ENCODE measurements at places on chromosomes 11 and 22. TPM values are rescaled to one million over a fixed set of nuclear protein-coding genes. Genes with fewer than 3 reads are reported as not detected.
A peak's percentile ranks its signal among the peaks of the same experiment; 100 is the strongest.

DNA sequence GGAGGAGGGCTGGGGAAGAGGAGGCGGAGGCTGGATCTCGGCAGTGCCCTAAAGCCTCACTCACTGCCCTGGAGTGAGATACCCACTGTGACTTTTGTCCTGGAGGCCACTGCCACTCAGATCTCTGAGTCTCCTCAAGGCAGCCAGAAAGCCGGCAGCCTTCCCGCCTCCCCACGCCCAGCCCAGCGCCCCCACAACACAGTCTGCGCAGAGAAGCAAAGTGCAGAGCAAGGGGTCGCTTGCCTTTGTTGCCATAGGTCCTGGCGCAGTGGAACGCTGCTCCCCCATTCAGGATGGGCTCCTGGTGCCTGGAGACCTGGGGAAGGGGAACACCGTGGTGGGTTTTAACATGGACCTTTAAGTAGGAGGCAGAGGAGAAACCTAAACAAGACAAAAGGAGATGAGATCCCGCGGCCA, 17.6 kb downstream of the PATZ1 start:
- peaks cover 11% of the 10 kb centered on the region for H3K36me3 ChIP-seq
- peaks cover 13% of the 10 kb centered on the region for H3K4me1 ChIP-seq
- H3K4me3 ChIP-seq, result no peak overlapping the region
- no peaks in the 10 kb centered on the region for H3K27me3 ChIP-seq

DNA sequence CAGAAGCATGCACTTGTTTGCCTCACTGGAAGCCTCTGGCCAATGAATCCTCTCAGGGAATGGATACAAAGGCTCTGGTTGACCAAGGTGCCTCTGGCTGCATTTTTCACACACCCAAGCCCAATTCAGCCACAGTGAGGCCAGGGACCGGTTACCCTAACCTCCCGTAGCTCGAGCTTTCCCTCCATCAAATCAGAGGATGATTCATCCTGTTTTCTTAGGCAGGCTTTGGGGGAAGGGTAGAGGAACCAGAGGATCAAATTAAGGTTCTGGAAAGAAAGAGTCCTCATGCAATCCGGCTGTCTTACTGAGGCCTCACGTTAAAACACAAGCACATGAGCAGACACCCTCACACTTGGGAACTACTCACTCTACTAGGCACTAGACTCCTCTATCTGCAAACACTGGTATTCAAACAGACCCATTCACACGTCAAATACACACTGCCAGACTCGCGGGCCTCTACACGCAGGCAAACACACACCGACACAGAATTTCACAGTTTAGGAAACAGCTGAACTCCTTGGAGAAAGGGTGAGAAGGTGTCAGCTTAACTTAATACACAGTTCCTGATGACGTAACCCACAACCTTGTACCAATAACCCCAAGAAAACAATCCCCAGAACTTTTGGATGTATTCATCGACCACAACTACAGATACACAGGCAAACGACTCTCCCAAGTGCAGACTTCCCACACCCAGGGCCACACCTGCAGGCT, 12.4 kb downstream of the NRXN2 start:
- H3K36me3 ChIP-seq, result no peaks in the 10 kb centered on the region
- no peak overlapping the region for H3K4me3 ChIP-seq
- peaks cover 70% of the 10 kb centered on the region for H3K27me3 ChIP-seq
- peaks cover 18% of the 10 kb centered on the region for H3K4me1 ChIP-seq
- no peak overlapping the region for H3K27ac ChIP-seq

The ZP1 gene
- not detected for polyA plus RNA-seq

DNA sequence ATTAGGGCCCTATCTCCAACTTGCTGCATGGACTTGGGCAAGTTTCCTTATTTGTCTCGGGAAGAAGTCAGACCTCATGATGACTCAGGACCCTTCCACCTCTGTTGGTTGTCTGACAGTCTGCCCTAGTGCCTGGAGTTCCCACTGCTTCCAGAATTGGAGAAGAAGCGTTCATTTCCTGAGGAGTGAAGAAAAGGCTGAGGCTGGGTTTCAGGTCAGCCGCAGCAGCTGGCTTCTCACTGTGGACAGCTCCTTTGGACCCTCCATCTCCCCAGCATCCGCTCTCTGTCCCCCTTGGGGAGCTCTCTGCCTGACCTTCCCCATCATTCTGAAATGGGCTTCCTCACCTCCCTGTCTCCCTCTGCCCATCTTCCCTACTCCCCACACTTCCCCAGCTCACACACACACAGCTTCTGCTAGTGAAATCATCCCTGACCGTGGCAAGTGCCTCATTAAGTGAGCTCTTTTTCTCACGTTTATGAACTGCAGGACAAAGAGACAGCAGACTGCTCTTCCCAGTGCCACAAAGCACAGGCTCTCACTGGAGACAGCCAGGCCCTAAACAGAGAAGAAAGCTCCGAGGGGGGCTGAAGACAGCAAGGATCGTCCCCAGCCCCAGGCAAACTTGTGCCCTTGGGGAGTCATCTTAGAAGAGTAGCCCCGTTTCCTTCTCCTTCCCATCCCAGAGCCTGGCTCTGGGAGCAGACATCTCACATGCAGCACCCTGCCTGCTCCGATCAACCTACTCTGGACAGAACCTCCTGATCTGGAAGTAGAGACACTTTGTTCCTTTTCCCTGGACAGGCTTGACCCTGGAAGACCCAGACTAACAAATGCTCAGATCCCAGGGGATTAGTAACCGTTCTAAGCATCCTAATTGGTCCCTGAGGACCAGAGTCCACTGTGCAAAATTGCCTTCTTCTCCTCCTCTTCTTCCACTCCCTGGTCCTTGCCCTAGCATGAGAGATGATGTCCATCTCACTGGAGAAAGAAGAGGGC, 157.9 kb downstream of the FEZ1 start:
- H3K4me3 ChIP-seq, result no peak overlapping the region
- no peaks in the 10 kb centered on the region for H3K4me1 ChIP-seq
- no peaks in the 10 kb centered on the region for H3K36me3 ChIP-seq
- no peak overlapping the region for H3K27ac ChIP-seq
- peaks cover 14% of the 10 kb centered on the region for H3K27me3 ChIP-seq

GRCh38 chr22:44869196-44869595, 116.8 kb downstream of the ARHGAP8 start:
- no peak for DNase-seq
- H3K4me3 ChIP-seq, result no peak overlapping the region
- peaks cover 18% of the 10 kb centered on the region for H3K27me3 ChIP-seq
- no peaks in the 10 kb centered on the region for H3K4me1 ChIP-seq
- H3K36me3 ChIP-seq, result peaks cover 7% of the 10 kb centered on the region

The DDX25 gene
- not detected for polyA plus RNA-seq

- no peak for DNase-seq
- peaks cover 6% of the 10 kb centered on the region for H3K36me3 ChIP-seq
- H3K4me1 ChIP-seq, result peaks cover 45% of the 10 kb centered on the region
- no peaks in the 10 kb centered on the region for H3K27me3 ChIP-seq
- H3K27ac ChIP-seq, result no peak overlapping the region
Observed at GRCh38 chr11:13672576-13673210, 4.2 kb downstream of the FAR1 start.

The TMEM191B gene
- 0.67 TPM for polyA plus RNA-seq

The AP5B1 gene
- polyA plus RNA-seq, result 9.4 TPM

DNA sequence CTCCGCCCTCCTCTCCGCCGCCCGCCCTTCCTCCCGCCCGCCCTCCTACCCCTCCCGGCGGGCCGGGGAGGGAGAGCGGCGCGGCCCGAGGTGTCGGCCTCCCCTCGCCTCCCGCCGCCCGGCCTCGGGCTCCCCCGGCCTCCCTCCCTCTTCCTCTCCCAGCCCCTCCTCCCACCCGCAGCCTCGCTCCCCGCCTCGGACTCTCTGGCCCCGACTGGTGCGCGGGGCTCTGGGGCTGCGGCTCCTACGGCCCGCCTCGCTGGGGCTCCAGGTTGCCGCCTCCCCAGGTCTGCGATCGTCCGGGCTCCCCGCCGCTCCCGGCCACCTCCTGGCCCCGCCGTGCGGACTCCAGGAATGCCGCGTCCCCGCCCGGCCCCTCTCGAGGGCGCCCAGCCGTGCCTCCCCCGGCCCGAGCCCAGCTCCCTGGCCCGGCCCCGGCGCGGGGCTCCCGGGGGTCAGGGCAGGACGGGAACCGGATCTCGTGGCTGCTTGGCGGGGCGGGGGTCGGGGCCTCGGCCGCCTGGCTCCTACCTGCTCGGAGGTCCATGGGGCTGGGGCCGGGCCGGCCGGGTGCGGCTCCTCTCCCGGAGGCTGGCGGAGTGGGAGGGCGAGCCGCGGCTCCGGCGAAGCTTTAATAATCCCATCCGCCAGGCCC, at the start of gene CLCF1:
CLCF1 (minus strand) TSS at position 606 of the 655 bp plus-strand sequence; CDS start at position 547, 59 bp downstream.
- peak within 1 kb of the TSS; percentile 98 for H3K27ac ChIP-seq
- H3K4me3 ChIP-seq, result peak within 1 kb of the TSS; percentile 86
- DNase-seq, result peak; percentile 29
- H3K36me3 ChIP-seq, result no peaks in the 10 kb centered on the region

The RAG2 gene
- not detected for polyA plus RNA-seq
